ENCODE measurements at places on chromosomes 4 and X.

DNA sequence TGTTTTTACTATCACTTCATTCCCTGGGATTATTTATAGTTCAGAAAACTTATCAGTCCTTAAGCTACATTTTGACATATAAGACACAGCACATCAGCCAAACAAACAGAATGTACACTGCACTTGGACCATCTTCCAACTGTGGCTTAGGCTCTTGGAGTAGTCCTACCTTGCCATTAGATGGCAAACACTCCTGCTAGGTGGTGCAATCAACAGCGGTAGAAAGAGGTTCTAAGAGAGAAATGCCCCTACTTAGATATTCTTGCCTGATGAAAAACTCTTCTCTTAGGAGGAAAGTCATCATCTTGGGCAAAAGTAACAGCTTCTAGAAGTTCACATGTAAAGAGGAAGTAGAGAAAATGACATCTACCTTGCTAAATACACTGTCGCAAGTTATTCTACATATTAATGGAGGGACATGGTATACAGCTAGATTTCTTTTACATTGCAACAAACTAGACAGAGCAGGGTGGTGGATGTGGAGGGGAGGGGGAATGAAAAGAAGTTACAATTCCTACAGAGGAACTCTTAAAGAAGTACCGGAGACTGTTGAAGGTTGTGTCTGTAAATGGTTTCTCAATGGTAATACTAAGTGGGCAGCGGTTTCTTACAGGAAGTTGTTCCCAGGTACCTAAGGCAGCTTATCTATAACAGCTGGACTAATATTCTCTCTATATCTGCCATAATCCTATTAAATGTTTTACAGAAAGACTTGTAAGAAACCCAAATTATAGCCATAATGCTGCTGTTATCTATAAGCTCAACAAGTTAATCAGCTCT is 8.1 kb upstream of the STPG2 start:
- DNase-seq = peak; percentile 11

GRCh38 chr4:86688026-86688425 is 93.9 kb downstream of the PTPN13 start:
- DNase-seq = no peak

DNA sequence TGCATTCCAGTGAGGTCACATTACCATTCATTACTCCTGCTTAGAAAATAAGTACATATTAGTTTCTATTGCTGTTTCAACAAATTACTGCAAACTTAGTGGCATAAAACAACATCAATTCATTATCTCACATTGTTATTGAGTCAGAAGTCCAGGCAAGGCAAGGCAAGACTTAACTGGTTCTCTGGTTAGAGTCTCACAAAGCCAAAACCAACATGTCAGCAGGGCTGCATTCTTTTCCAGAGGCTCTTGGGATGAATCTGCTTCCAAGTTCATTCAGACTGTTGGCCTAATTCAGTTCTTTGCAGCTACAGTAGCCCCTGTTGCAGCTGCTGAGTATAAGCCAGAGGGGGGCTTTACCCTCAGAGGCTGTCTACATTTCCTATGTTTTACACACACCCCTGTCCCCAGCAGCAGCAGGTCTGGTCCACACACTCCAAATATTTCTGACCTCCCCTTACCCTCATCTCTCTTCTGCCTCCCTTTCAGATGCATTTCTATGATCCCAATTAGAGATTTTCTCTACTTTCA is 892.1 kb upstream of the EPHA5 start:
- DNase-seq = peak; percentile 63

- no peak for DNase-seq
Observed at GRCh38 chr4:151772274-151772673, 11.5 kb upstream of the GATB start.

- DNase-seq = peak; percentile 77
Observed at GRCh38 chrX:118521435-118521834, 25.8 kb downstream of the DOCK11 start.

DNA sequence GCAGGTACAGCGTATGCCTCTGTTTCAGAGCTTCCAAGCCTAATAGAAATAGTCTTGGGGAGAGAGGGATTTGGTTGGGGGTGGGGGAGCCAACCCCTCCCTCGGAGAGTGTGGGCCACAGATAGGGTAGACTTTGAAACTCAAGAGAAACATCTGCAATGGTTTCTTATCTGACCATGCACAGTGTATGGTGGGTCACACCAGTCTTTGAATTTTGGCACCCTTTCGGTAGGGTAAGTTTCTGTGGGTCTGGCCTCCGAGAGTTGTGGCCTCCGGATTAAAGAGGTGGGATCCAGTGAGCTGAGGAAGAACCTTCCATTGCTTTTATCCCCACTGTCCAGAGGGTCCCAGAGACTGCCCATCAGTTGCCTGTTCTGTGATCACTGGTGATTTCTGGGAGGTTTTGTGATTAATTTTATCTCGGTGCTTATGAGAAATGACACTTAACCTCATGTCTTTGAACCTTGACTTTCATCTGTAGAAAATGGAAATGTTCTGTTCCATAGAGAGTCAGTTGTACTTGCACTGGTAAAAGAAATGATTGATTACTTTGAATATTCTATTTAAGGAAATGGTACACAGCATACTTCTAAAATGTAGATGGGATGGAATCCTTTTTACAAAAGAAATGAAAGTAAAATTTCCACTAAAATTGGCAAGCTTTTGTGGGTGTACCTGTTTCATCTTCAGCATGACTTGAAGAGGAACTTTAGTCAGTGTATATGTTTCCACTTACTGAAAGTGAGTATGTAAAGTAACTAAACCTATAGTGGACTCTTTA is 62.7 kb downstream of the TMEM131L start:
- no peak for DNase-seq

Measured in choroid plexus epithelial cell (primary cell).